ENCODE measurements at places on chromosomes 13 and 19. TPM values are rescaled to one million over a fixed set of nuclear protein-coding genes. Genes with fewer than 3 reads are reported as not detected.

The KLK4 gene
- not detected for total RNA-seq

The SGCG gene
- 19.7 TPM for total RNA-seq

The TSPAN16 gene
- total RNA-seq = not detected

DNA sequence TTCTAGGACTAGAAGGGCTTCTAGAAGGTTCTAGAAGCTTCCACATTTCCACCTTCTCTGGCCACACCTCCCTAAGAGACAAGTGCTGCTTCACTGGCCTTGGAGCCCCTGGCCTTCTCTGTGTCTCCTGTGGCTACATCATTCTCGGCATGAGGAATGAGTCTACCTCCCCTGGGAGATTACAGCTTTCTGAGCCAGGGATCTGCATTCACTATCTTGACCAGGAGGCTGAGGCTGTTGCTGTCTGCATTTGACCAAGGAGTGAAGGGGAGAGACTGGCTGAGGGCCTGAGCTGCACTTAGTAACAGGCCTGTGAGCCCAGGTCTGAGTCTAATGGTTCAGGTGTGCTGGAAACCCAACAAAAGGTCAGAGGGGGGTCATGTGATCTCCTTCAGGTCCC is 5.3 kb downstream of the CPAMD8 start:
- DNase-seq = no peak

GRCh38 chr19:14505488-14506239 is 9.7 kb upstream of the GIPC1 start:
- DNase-seq = no peak

DNA sequence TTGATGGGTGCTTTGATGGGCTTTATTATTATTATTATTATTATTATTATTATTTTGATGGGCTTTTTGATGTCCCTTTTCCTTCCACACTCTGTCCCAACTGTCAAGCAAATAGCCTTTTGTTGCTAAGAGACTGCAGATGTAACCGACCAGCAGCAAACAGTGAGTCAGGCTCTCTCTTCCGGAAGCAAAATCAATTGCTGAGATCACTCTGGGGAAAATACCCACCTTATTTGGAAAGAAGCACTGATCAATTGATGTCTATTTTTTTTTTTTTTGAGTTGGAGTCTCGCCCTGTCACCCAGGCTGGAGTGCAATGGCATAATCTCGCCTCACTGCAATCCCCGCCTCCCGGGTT is 2.9 kb downstream of the LDLR start:
- no peak for DNase-seq

DNA sequence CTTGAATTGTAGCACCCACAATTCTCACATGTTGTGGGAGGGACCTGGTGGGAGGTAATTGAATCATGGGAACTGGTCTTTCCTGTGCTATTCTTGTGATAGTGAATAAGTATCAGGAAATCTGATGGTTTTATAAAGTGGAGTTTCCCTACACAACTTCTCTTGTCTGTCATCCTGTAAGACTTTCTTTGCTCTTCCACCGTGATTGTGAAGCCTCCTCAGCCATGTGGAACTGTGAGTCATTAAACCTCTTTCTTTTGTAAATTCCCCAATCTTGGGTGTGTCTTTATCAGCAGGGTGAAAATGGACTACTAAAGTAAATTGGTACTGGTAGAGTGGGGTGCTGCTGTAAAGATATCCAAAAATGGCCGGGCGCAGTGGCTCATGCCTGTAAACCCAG is 215.6 kb downstream of the LIG4 start:
- no peak for DNase-seq

The NLRP5 gene
- not detected for total RNA-seq

- DNase-seq = no peak
Observed at GRCh38 chr19:55175117-55175867, 4.8 kb downstream of the SYT5 start.

- no peak for DNase-seq
Observed at GRCh38 chr19:43777163-43777695, 3.5 kb downstream of the KCNN4 start.

- DNase-seq = no peak
Observed at GRCh38 chr13:113545931-113546516, 38.5 kb upstream of the TFDP1 start.

The CD70 gene
- not detected for total RNA-seq

The OR10H1 gene
- 0.05 TPM for total RNA-seq

DNA sequence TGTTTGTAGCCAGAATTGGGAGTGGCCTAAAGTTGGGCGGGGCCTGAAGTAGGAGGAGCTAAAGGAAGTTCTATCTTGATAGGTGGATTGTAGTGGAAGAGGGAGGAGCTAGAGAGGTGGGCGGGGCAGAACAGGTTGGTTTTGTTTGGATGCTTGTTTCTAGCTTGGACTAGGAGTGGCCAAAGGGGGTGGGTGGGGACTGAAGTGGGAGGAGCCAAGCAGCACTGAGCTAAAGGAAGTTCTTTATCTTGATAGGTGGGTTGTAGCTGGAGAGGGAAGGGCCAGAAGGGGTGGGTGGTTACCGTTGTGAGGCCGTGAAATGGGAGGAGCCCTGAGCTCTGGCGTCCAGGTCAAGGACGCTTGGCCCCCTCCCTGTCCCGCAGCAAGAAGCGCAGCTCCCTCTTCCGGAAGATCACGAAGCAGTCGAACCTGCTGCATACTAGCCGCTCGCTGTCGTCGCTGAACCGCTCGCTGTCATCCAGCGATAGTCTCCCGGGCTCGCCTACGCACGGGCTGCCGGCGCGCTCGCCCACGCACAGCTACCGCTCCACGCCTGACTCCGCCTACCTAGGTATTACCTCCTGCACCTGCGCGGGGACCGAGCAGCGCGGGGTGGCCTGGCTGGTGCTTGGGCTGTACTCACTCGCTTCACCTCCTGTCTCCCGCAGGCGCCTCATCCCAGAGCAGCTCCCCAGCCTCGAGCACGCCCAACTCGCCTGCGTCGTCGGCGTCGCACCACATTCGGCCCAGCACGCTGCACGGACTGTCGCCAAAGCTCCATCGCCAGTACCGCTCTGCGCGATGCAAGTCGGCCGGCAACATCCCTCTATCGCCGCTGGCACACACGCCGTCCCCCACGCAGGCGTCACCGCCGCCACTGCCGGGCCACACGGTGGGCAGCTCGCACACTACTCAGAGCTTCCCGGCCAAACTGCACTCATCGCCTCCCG is 8.0 kb downstream of the DNASE2 start:
- no peak for DNase-seq
